Stimulated activated CD8-positive, alpha-beta memory T cell treated with anti-CD3 and anti-CD28 coated beads, Interleukin-2, amount 100 ng/mL, for 1 hour (primary cell): ENCODE measurements at places on chromosomes 1 and 21.

- DNase-seq, result no peak
Measured at GRCh38 chr1:229253151-229253974, 17.5 kb upstream of the RAB4A start.

DNA sequence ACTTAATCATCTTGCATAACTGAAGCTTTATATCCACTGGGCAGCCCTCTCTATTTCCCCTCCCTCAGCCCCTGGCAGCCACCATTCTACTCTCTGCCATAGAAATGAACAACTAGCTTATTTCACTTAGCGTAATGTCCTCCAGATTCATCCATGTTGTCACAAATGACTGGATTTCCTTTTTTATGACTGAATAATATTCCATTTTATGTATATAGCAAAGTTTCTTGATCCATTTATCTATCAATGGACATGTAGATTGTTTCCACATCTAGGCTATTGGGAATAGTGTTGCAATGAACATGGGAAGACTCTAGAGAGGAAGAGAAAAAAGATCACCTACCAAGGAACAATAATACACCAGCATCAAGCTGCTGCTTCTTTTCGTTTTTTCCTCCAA, 32.1 kb upstream of the EEIG2 start:
- no peak for DNase-seq

- DNase-seq, result no peak
Measured at GRCh38 chr1:160777486-160778089, 18.4 kb upstream of the LY9 start.

DNA sequence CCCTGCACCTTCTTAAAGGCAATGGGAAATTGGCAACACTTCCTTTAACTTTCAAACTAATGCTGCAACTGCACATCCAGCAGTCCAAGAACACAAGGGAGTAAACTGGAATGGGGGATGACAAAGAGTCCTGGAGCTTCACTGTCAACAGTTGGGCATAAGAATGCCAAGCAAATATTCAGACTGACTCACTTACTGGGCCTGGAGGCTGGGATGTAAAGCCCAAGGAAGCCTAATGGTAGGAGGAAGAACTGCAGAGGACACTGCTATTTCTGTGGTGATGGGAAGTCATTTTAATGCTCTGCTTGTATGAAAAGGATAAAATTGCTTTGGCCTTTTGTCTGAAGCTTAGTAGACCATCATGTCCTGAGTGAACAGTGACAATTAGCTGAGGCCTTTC, 15.7 kb upstream of the DMRTA2 start:
- no peak for DNase-seq

DNA sequence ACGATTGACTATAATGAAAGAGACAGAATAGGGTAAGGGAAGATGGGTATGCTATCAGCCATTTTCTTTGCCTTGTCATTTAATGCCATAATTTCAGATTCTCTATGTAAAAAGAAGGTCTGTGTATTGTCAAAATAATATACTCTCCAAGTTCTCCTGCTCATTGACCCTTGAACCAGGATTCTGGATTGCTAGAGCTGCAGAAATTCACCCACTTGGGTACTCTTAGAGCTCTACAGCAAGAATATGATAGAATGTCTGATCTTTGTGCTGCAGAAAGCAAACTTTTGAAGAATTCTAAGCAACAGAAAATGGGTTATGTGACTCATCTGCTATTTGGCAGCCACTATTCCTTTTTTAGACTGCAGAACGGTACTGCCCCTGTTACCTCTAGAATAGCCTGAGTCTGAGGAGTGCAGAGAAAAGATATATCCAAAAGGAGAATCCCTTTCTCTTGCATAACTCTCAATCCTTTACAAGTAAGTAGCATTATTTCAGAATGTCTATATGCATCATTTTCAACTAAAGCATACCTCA, 78.2 kb upstream of the TENT5C start:
- no peak for DNase-seq

DNA sequence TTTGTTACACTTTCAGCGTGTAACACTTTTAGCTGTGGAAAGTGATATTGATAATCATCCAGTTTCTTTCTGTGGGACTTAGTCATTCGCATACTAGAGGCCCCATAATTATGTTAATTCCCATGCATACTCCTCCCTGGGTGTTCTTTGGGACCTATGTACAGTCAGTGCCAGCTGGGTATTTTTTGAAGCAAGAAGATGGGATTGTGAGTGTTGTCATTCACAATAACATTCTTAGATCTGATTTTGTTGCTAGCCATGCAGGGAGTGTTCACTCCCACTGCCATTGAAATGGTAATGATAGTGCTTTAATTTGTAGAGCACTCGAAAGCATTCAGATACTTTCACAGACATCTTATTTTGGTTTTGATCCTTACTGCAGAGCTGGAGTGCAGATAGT, 11.6 kb downstream of the SARS1 start:
- no peak for DNase-seq

- no peak for DNase-seq
Measured at GRCh38 chr1:162912061-162912667, 51.2 kb upstream of the CCDC190 start.

DNA sequence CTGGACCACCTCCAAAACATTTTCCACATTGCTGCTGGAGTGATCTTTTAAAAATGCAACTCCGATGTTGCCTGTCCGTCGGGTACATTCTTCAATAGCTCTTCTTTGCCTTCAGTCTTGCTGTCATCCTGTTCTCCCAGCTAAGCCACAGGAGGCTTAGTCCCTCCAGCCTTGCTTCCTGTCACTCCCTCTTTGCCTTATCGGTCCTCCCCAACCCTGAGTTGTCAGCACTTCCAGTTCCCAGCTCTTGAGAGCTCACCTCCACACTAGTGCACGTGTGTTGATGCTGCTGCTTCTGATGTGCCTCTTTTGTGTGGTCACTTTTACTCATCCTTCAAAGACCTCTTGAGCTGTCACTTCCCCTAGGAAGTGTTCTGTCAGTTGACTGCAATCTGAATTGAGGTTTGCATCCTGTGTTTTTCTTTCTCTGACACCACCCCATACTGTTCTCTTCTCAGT, 15.3 kb downstream of the UCK2 start:
- no peak for DNase-seq

DNA sequence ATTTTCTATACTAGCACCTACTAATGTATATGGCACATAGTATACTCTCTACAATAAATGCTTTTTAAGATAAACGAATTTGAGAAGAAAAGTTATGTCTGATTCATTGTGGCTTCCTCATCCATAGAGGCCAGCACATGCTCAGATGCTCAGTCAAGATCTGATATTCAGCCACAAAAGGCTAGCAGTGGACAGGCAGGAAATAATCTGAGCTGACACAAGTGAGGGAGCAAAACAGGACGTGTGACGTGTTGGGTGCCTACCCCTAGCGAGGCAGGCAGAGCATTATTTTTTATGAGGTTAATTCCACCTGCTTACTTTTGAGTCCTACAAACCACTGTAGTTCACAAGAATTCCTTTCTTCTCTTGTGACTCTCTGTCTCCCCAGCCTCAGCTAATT, 550.9 kb downstream of the SMYD3 start:
- DNase-seq, result no peak

DNA sequence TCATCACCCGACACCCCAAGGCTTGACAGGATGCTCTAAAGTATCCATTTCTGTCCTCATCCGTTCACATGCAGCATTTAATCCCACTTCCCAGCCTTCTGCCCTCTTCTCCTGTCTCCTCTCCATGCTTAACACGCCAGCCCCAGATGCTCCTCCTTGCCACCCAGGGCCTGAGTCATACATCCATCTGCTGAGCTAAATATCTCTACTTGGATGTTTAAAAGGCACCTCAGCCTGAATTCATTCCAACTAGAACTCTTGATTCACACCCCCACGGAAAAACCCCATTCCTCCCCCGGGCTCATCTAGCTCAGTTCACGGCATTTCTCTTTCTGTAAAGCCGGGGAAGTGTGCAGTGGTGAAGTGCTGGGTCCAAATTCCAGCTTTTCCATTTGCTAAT, 27.7 kb downstream of the TEX35 start:
- DNase-seq, result no peak

GRCh38 chr1:244963231-244963826, 99.0 kb upstream of the HNRNPU start:
- DNase-seq, result no peak

DNA sequence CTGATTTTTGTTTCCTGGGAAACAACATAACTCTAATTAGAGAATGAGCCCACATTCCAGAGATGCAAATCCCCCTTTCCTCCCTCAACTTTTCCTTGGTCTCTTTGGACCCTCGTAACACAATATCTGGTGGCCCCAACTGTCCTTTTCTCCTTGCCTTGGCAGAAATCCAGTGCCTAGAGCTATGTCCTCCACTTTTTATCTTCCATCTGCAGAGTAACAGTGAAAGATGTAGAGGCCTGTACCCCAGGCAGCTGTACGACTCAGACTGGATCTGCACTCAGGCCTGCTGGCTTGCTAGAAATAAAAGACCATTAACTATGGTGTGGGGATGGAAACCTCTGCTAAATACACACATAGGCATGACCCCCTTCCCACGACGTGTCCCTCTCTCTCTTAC, 72.0 kb downstream of the WARS2 start:
- no peak for DNase-seq

DNA sequence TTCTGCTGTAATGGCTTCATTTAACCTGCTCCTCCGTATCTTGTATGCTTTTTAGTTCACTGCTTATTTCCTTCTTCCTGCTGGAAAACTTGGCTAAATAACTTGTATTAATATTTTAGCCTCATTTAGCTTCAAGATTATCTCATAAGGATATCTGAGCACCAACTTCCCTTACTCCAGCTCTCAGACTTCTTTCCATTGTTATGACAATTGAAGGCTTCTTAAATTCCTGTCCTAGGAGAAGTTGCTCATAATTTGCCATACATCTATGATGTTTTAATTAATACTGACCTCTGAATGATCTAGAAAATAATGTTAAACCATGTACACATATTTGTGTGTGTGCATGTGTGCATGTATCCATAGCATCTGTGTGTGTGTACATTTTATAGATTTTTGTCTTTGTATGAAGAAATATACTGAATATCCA, 1524.4 kb upstream of the TPTE start:
- no peak for DNase-seq

DNA sequence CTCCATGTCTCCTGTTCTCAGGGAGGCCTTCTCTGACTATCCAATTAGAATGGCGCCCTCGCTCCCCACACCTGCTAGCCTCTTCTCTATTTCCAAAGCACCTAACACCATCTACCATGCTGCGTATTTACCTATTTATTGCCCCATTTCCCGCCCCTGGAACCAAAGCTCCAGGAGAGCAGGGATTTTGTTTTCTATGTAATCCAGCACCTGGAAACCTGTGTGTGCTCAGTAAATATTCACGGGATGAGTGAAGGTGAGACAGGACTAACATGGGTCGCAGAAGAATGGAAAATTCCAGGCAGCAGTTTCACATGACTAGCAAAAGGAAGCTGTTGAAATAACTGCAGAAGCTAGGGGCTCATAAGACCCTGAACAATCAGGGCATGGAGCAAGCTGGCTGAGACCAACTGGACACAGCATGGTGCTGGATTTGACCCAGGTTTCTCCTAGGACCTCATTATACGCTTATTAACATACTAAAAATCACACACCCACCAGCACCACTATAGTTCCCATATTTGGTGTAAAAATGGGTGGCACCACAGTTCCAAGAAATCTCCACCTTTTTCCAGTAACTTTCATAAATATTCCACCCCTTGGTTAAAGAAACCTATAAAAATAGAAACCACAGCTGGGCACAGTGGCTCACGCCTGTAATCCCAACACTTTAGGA, 15.1 kb upstream of the TENT5B start:
- DNase-seq, result no peak

DNA sequence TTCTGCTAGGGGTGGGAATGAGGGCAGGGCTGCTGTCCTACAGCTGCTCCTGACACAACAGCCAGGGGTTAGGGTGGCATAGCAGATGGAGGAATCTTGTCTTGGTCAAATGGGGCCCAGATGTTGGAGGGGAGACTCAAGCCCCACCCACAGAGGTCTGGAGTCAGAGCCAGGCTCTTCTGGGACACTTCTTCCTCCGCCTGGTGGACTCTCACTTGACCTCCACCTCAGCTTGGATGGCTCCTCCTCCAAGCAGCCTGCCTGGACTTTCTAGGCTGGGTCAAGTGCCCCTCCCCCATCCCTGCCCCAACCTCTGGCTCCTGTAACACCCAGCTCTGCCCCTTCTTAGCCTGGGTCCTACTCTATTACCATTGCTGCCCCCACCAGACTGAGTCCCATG, 35.5 kb downstream of the EPHA2 start:
- DNase-seq, result no peak

- DNase-seq, result no peak
Measured at GRCh38 chr1:22636927-22637326, 499 bp downstream of the C1QA start.

DNA sequence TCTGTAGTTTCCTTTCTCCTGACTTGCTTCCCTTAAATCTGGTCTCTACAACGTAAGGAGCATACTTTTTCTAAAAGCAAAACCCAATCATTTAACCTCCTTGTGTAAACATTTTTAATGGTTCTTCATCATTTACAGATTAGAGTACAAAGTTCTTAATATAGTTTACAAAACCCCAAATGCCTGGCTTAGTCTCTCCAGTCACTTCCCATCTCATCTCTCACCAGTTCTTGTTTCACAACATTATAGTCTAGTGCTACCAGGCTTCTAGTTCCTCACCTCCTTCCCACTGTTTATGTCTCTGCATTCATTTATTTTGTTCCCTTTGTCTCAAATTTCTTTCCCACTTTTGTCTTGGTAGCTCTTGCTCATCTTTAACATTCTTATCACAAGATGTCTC, 168.4 kb downstream of the FASLG start:
- DNase-seq, result no peak

DNA sequence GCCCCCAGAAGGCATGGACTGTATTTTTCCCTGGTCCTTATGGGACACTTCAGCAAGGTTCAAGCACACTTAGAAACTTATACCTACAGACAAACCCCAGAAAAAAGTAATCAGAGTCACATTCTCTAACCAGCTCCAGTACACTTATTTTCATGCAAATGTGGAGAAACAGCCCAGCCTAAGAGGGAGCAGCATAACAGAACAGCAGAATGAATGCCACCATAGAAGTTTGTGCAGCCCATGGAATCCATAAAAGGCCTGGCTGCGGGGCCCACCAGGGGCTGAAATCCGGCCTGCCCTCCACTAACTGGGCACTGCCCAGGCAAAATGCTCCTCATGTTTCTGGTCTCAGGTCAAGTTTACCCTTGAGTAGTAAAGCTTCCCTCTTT, 60.4 kb upstream of the ATP1A1 start:
- DNase-seq, result no peak

- DNase-seq, result no peak
Measured at GRCh38 chr21:42503711-42504110, 7.7 kb upstream of the RSPH1 start.

GRCh38 chr1:157969697-157970485, 23.6 kb upstream of the KIRREL1 start:
- no peak for DNase-seq

GRCh38 chr1:29499104-29499650, 262.9 kb downstream of the PTPRU start:
- DNase-seq, result no peak
